ENCODE measurements at places on chromosomes 3 and 15.

GRCh38 chr3:62226601-62227339, 146.6 kb downstream of the FEZF2 start:
- H3K36me3 ChIP-seq, result peaks cover 20% of the 10 kb centered on the region
- no peaks in the 10 kb centered on the region for H3K27me3 ChIP-seq
- no peak for DNase-seq

GRCh38 chr3:96779810-96780209, 34.6 kb upstream of the EPHA6 start:
- H3K27me3 ChIP-seq, result no peaks in the 10 kb centered on the region
- no peaks in the 10 kb centered on the region for H3K36me3 ChIP-seq
- H3K27ac ChIP-seq, result no peak overlapping the region
- DNase-seq, result no peak

DNA sequence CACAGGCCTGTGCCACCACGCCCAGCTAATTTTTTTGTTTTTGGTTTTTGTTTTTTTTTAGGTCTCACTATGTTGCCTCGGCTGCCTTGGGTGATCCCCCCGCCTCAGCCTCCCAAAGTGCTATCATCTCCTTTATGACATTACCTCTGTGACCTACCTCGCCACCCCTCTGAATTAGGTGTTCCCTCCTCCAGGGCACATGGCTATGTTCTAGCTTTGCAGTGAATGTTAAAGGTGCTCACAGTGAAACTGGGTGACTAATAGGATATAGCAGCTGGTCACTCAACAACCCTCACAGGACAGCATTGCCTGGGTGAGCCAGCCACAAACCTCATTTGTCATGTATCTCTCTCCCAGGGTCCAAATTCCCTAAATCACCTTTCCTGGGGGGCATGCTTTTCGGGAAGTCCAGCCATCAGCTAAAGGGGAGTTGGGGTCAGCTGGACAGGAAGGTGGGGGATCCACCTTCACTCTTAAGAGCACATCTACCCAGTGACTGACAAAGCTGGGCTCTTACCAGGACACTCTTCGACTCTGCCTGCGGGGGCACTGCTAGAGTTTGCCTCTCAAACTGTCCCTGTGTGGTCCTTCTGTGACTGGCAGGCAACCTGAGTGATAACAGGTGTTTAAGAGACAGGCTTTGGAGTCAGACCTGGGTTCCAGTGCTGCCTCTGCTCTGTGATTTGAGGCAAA, 1.6 kb upstream of the TTLL3 start:
- DNase-seq, result no peak
- no peaks in the 10 kb centered on the region for H3K27me3 ChIP-seq
- H3K4me1 ChIP-seq, result peaks cover 20% of the 10 kb centered on the region
- H3K27ac ChIP-seq, result peak overlapping the region; percentile 97
- no peak overlapping the region for H3K4me3 ChIP-seq

DNA sequence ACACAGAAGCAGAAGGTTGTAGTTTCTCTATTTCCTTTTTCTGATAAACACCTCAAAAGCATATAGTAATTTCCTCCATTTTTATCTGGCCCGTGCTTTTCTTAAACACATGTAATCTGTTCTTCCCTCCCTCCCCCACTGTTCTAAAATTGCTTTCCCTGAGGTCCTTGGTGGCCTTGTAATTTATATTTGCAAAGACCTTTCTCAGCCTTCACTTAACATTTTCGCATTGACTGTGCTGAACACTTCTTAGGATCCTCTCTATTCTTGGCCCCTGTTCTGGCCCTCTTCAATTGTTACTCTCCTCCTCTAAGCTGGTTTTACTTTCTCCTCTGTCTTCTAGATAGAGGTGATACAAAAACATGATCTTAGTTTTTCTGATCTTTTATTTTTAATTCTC, 28.3 kb downstream of the GAP43 start:
- no peak for DNase-seq
- no peaks in the 10 kb centered on the region for H3K27me3 ChIP-seq
- no peaks in the 10 kb centered on the region for H3K36me3 ChIP-seq

DNA sequence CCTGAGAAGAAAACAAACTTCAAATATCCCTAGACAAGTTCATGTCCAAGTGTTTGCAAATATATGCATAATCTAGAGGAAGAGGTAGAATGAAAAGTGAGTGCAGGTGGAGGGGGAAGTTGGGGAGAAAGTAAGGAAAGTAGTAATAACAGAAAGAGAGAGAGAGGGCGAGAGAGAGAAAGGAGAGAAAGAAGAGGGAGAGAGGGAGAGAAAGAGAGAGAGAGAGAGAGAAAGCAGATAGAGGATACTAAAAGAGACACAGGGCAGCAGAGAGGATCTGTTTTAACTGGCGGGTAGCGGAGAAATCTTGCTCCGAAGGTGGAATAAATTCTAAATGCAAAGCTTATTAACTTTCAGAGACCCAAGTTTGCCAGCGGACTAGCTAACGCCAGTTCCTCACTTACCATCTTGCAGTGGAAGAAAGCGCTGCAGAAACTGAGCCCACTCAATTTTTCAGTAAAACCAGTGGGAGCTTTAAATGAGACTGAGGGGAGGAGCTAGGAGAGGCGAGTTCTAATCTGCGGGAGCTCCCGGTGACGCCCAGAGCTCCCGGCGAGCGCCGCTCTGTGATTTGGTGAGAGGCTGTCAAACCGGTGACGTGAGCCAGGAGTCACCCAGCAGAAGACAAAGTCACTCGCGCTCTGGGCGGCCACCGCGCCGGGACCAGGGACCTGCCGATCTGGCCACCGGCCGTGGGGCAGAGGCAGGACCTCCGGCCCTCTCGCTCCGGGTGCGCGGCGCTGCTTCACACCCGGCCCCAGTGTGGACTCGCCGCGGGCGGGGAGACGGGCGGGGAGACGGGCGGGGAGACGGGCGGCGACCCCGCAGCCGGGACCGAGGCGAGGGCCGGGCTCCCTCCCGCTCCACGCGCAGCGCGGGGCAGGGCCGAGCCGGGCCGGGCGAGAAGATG, at the start of gene GMNC:
Gene GMNC, minus strand, starts transcription at position 486 of the 910 bp plus-strand sequence. Its CDS starts 79 bp downstream, at position 407.
- H3K36me3 ChIP-seq, result no peaks in the 10 kb centered on the region
- peak within 1 kb of the TSS; percentile 53 for H3K27ac ChIP-seq
- H3K4me1 ChIP-seq, result no peaks in the 10 kb centered on the region

Measured in lower lobe of right lung (tissue), 2 donors.